ENCODE measurements at places on chromosomes 13 and 19.

DNA sequence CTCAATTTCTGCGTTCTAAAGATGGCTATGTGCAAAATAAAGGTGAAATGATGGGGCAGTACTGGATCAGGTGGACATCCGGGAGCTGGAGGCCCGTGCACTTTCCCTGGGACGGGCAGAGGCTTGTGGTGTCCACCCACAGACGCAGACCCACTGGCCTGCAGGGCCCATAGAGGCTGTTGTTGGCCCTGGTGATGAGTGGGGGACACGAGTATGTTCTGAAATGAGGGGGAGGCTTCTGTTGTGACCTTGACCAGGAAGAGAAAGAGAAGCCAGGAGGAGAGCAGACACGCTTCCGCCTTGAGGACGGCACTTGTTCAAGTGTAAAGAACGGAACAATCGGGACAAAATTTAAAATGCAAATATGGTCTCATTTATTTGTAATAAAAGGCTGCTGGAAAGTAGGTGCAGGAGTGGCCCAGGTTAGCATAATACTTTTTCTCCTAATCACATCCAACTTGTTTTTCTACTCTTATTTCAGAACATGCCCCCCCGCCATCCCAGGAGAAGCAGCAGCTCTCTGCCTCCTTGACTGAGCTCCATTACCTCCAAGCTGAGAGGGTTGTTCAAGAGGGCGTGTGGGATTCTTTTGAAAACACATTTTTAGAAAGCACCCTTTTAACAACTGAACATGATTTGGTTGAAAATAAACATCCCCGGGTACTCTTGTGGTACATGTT is 27.1 kb downstream of the ATP11A start:
- peak; percentile 96 for DNase-seq

GRCh38 chr19:9667898-9668297 is 7.0 kb downstream of the ZNF562 start:
- no peak for DNase-seq

- no peak for DNase-seq
Measured at GRCh38 chr13:114048443-114048842, 74.6 kb upstream of the C13orf46 start.

DNA sequence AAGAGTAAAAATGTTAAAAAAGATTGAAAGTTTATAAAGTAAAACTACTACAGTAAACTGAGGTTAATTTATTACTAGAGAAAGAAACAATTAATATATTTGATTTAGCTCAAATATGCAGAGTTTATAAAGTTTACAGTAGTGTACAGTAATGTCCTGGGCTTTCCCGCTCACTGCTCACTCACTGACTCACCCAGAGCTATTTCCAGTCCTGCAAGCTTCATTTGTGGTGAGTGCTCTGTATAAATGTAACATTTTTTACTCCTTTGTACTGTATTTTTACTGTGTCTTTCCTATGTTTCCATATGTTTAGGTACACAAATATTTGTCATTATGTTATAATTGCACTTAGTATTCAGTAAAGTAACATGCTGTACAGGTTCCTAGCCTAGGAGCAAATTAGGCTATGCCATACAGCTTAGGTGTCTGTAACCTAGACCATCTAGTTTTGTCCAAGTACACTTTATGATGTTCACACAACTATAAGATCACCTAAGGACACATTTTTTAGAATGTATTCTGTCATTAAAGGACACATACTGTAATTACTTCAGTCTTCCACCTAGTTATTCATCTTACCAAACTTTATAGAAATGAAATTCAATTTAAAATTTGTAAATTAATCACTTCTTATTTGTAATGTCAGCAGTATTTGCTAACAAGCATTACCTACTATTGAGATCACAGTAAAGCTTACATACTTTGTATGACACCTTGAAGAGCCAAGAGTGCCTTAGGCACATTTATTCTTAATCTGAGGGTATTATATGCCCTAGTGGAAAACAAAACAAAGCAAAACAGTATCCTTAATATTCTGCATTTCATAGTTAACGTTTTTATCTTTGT is 683.4 kb downstream of the PCDH9 start:
- no peak for DNase-seq

DNA sequence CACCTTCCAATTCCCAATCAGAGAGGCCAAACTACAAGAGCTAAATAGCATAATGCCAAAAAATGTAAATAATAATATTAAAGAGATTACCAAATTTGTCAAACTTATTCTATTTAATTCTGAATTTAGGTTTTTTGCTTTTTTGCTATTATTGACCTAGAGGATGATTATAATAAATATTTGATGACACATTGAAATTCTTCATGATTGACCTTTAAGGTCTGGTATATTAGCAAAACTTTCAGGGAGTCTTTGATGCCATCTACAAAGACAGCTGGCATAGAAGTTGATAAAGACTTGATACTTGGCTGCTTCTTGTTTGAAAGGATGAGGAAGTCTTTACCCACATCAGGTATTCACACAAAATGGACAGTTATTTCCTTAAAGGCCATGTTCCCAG is 659.8 kb upstream of the GPC6 start:
- no peak for DNase-seq

DNA sequence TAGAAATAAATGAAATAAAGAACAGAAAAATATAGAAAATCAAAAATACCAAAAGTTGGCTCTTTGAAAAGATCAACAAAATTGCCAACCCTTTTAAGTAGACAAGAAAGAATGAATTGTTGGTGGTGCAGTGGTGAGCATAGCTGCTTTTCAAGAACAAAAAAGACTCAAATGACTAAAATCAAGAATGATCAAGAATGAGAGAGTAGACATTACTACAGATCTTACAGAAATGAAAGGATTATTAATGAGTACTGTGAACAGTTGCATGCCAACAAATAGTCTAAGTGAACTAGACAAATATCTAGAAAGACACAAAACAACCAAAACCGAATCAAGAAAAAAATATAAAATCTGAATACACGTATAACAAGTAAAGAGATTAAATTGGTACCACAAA is 53.9 kb downstream of the FNDC3A start:
- no peak for DNase-seq

GRCh38 chr19:5703819-5704818 is 14.0 kb downstream of the RPL36 start:
- DNase-seq, result no peak

GRCh38 chr19:41917676-41918075 is 10.6 kb downstream of the ERFL start:
- DNase-seq, result no peak

GRCh38 chr19:10203686-10204085 is 8.9 kb upstream of the DNMT1 start:
- no peak for DNase-seq

DNA sequence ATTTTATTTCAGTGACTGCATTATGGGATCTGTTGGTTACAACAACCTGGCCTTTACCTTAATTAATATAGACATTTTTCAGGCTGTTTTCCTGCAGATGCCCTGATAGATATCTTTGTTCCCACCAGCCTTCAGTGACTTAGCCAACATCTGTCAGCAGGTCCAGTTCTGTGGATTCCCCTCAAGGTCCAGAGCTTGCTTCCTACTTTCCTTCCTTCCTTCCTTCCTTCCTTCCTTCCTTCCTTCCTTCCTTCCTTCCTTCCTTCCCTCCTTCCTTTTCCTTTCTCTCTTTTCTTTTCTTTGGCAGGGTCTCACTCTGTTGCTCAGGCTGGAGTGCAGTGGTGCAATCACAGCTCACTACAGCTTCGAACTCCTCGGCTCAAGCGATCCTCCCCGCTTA is 14.4 kb upstream of the CYP2B6 start:
- no peak for DNase-seq

GRCh38 chr13:48131533-48131932 is 36.6 kb upstream of the MED4 start:
- no peak for DNase-seq

GRCh38 chr19:33872445-33873320 is 76.0 kb downstream of the KCTD15 start:
- no peak for DNase-seq

DNA sequence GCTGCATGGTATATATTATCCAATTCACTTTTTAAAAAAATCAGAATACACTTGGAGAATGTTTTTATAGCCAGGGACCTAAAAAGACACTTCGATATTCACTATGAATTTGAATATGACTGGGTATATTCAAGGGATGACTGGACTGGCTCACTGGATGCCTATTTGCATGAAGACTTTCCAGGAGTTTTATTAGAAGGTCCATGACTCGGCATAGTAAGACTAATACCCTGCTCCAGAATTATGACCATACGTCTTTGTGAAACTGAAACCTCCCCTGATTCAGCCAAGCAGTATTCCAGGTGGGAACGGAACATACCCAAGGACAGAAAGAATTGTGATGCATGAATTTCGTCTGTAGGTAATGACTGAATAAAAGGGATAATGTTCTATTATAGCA is 3.9 kb upstream of the FAM216B start:
- no peak for DNase-seq

GRCh38 chr19:4234862-4235201 is 5.5 kb downstream of the EBI3 start:
- DNase-seq, result no peak

- DNase-seq, result no peak
Measured at GRCh38 chr13:37442996-37443395, 155.6 kb downstream of the POSTN start.

DNA sequence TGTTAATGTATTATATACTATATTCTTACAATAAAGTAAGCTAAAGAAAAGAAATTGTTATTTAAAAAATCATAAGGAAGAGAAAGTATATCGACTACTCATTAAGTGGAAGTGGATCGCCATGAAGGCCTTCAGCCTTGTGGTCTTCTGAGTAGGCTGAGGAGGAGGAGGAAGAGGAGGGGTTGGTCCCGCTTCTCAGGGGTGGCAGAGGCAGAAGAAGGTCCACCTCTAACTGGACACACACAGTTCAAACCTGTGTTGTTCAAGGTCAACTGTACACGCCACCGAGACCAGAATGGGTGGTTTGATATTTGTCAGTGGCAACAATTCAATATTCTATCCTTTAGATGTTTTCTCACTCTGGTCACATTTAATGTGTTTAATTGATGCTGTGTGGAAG is 67.2 kb downstream of the ALOX5AP start:
- no peak for DNase-seq

- no peak for DNase-seq
Measured at GRCh38 chr13:74871369-74872070, 610.4 kb downstream of the TBC1D4 start.

- no peak for DNase-seq
Measured at GRCh38 chr13:22839603-22840530, 340.9 kb upstream of the SGCG start.

DNA sequence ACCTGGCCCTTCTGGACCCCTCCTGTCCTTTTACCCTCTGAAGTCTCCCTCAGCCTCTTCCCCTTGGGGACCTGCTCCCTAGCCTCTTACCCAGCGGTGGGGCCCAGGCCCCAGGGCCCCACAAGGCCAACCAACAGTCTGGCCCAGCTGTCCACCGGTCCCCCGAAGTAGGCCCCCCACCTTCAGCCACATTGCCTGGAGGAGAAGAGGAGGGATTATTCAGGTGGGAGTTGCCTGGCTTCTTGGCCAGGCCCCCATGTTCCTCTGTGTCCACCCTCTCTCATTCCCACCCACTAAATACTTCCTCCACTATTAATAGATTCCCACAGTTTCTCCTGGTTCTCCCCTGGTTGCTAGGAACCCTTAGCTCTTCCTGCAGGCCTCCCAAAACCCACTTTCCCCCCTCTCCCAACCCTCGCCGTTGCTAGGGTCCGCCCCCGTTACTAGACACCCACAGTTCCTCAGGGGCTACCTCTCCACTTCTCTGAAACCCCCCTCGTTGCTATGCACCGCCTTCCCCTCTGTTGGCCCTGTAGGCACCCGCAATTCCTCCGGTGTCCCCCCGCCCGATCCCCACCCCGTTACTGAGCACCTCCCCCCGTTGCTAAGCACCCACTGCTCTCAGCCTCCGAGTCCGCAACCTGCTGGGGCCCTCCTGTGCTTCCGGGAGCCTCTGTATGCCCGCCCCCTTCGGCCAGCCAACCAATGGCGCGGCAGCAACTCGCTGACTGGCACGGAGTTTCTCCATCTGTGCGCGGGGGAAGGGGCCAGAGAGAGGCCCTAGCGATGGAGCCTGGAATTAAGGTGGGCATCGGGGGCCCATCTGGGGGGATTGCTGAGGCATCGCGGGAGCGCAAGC is 2.0 kb downstream of the COQ8B start:
- peak; percentile 95 for DNase-seq

DNA sequence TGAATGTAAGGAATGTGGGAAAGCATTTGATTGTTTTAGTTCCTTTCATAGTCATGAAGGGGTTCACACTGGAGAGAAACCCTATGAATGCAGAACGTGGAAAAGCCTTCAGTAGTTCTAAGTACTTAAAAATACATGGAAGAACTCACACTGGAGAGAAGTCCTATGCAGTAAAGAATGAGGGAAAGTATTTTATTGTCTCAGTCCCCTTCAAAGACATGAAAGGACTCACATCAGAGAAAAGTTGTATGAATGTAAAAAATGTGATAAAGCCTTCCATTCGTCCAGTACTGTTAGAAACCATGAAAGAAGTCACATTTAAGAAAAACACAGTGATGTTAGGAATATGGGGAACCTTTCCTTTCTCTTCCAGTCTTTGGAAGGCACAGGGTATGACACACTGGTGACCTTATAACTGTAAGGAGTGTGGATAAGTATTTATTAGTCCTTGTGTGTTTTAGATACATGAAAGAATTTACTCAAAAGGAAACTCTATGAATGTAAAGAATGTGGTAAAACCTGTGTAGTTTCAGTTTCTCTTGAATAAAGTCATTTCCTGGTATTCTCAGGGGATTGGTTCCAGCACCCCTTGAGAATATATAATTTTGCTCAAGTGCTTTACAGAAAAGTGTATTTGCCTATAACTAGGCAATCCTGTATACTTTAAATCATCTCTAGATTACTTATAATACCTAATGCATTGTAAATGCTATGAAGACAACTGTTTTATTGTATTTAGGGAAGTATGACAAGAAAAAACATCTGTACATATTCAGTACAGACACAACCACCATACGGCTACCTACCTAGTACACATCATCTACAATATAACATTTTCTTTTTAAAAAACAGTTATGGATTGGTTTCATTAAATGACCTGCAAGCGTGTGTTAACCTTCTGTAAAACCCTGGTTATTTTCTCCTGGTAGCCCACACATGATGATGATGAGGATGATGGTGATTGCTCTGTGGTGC is 52.8 kb downstream of the ZNF823 start:
- no peak for DNase-seq

- DNase-seq, result no peak
Measured at GRCh38 chr13:37211487-37211886, 106.0 kb upstream of the CSNK1A1L start.

DNA sequence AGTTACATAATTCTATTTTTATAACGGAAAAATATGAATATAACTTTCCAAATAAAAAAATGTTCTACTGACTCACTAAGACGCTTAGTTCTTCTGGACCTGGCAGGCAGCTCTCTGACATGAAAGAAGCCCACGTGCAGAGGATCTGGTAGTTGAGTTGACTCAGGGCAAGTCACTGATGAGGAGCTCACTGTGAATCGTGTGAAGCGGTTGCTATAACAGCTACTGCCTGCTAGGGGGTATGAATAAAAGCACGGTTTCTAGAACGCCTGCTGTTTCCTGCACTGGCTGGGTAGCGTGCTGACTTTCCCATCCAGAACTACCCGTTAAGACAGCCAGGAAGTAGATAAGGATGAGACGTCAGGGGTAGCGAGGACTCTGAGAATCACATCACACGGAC is 54.7 kb upstream of the WASF3 start:
- DNase-seq, result no peak

GRCh38 chr19:40954573-40954972 is 36.5 kb upstream of the CYP2B6 start:
- no peak for DNase-seq

GRCh38 chr13:37816276-37816675 is 53.3 kb downstream of the TRPC4 start:
- DNase-seq, result no peak
